ENCODE measurements at places on chromosomes 6 and 20.

DNA sequence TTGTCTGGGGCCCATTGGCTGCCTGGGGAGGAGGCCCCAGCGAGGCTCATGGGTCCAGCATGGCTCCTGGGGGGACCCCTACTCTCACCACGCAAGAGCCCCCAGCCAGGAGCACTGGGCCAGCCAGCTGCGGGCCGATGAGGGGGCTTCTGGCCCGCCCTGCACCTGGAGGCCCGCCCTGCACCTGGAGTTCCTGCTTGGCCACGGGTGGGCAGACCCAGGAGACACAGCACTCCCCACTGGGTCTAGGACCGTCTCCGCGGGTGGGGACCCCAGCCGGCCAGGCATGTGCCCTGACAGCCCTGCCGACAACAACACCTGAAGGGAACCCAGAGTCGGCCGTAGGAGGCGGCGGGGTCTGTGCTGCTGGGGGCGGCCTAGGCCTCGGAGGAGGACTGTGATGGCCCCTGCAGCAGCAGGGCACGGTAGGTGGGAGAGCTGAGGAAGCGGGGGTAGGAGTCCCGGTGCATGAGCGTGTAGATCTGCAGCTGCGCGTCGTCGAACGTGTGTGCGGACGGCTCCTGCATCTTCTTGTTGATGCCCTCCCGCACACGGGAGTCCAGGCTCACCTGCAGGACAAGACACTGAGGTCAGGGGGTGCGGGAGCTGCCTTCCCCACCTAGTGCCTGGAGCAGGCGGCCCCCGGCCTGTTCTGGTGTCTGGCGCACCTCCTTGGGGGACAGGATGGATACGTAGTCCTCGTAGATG is 5.7 kb downstream of the RGS19 start:
- no peak for DNase-seq

GRCh38 chr6:4039348-4039747 is 39.6 kb downstream of the FAM217A start:
- no peak for DNase-seq

DNA sequence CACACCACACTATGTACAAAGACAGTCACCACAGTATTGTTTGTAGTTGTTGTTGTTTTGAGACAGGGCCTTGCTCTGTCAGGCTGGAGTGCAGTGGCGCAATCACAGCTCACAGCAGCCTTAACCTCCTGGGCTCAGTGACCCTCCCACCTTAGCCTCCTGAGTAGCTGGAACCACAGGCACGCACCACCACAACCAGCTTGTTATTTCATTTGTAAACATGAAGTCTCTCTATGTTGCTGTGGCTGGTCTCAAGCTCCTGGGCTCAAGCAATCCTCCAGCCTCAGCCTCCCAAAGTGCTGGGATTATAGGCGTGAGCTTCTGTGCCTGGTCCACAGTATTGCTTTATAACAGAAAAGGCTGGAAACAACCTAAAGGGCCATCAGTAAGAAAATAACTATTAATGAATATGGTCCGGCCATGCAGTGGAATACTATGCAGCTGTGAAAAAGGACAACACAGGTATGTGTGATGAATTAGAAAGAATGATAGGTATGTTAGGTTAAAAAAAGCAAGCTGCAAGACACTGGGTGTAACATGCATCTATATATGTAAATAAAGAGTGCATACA is 30.0 kb upstream of the PTGIS start:
- DNase-seq = no peak

- no peak for DNase-seq
These were observed 7.6 kb upstream of the UST start for GRCh38 chr6:148738946-148739821.

- no peak for DNase-seq
These were observed 90.7 kb upstream of the SIRPA start for GRCh38 chr20:1804554-1804956.

GRCh38 chr6:139570166-139570565 is 195.7 kb upstream of the CITED2 start:
- DNase-seq = no peak

Measured in GM12892 (cell line).